Stimulated activated CD8-positive, alpha-beta memory T cell treated with anti-CD3 and anti-CD28 coated beads, Interleukin-7, amount 100 ng/mL, for 1 hour (primary cell): ENCODE measurements at places on chromosomes 11 and 22.
A peak's percentile ranks its signal among the peaks of the same experiment; 100 is the strongest.

GRCh38 chr11:78138291-78138690, 1.1 kb downstream of the ALG8 start:
- no peak for DNase-seq

DNA sequence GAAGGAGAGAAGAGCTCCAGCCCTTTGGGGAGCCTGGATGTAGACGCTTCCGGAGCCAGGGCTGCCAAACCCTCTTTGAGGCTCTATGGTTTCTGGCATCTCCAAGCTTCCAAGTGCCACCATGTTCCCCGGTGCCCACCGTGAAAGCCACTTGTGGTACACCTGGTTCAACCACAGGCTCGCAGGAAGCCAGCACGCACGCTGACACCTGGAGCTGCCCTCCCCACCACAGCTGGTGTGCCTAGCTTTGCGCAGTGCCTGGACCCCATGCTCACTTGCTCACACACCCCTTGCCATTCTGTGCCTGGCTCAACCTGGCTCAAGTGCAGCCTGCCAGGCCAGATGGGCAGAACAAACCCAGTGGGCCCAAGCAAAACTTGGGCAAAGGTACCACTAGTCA, 831.4 kb downstream of the DLG2 start:
- DNase-seq: no peak

- DNase-seq: no peak
Observed at GRCh38 chr11:111627591-111627990, 25.3 kb downstream of the SIK2 start.

- DNase-seq: no peak
Observed at GRCh38 chr11:96185220-96185768, 157.7 kb downstream of the MAML2 start.

- no peak for DNase-seq
Observed at GRCh38 chr11:109077291-109077920, 344.6 kb upstream of the C11orf87 start.

- DNase-seq: peak; percentile 29
Observed at GRCh38 chr22:35660291-35661127, 12.3 kb downstream of the APOL6 start.

DNA sequence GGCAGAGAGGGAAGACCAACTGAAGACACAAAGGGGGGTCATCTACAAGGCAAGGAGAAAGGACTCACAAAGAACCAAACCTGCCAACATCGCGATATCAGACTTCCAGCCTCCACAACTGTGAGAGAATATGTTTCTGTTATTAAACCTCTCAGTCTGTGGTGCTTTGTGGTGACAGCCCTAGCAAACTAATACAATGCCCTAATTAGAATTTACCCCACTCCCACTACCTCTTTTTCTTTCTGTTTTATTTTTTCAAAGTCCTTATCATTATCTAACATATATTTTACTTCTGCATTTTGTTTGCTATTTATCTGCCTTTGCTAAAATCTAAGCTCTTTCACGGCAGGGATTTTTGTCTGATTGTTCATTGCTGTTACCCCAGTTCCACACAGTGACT, 2.5 kb upstream of the OR52D1 start:
- DNase-seq: no peak

DNA sequence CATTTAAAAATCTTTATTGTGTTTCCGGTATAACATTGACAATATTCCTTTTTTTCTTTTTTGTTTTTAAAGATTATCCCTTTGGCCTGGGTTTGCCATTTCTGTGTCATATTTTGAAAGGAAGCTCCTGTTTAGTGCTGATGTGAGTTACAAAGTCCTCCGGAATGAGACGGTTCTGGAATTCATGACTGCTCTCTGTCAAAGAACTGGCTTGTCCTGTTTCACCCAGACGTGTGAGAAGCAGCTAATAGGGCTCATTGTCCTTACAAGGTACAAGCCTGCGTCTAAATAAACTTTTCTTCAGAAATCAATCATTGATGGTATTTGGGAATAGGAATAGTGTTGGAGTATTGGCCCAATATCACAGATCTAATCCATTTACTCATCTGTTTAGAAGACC, 19.8 kb downstream of the PIWIL4 start:
- no peak for DNase-seq

GRCh38 chr11:16783321-16783801, 44.9 kb downstream of the C11orf58 start:
- no peak for DNase-seq

DNA sequence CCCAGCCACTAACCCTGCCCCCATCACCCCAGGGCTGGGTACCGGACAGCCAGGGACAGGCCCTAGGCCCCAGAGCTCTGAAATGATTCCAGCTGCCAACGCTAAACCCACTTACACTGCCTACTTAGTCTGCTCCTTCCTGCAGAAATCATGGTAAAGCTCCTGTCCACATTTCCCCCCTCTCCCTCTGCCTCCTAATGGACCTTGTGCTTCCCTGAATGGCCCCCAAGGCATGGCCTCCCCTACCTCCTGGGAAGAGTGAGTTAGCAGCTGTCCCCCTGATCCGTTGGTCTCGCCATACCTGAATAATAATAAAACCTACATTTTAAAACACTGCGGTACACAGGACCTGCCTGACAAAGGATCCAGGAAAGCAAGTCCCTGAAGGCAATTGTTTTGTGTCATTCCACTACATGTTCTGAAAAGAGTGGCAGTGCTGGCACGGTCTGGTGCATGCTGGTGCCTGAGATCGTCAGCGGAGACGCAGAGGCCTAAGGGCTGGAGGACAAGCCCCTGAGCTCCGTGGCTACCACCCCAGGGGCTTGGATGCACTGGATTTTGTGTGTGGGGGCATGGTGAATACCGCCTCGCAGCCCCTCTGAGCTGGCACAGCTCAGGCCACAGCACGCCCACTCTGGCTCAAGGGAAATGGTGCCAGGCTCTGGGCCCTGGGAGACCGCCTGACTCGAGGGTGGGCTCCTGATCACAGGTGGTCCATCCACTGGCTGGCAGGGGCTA, 186.3 kb downstream of the CTTN start:
- no peak for DNase-seq

- peak; percentile 86 for DNase-seq
Observed at GRCh38 chr11:17207317-17208256, at the start of gene PIK3C2A. Gene PIK3C2A, minus strand, starts transcription at chr11:17207986. Its CDS starts 38,245 bp downstream, at chr11:17169741.

- no peak for DNase-seq
Observed at GRCh38 chr11:74278721-74279161, 32.7 kb downstream of the P4HA3 start.

DNA sequence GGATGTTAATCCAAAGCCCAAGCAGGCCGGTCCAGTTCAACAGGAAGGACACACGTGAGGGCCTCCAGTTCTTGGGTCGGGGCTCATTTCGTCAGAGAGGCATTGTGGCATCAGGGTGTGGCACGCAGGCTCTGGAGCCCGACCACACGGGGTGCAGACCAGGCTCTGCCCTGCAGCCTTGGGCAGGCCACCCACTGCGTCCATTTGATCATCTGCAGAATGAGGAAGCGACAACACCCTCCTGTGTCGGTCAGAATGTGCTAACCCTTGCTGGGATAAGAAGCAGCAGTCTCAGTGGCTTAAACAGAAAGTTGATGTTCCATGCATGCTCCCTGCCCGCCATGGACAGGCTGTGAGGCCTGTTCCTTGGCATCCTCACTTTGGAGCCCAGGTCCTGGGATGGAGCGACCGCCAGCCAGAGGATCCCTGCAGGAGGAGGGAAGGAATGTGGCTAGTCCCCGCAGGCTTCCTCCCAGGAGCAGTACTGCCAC, 10.8 kb downstream of the RIBC2 start:
- DNase-seq: no peak

- no peak for DNase-seq
Observed at GRCh38 chr11:63682066-63683021, 1.0 kb downstream of the RTN3 start.

GRCh38 chr11:11531131-11531908, 90.5 kb downstream of the GALNT18 start:
- DNase-seq: no peak

DNA sequence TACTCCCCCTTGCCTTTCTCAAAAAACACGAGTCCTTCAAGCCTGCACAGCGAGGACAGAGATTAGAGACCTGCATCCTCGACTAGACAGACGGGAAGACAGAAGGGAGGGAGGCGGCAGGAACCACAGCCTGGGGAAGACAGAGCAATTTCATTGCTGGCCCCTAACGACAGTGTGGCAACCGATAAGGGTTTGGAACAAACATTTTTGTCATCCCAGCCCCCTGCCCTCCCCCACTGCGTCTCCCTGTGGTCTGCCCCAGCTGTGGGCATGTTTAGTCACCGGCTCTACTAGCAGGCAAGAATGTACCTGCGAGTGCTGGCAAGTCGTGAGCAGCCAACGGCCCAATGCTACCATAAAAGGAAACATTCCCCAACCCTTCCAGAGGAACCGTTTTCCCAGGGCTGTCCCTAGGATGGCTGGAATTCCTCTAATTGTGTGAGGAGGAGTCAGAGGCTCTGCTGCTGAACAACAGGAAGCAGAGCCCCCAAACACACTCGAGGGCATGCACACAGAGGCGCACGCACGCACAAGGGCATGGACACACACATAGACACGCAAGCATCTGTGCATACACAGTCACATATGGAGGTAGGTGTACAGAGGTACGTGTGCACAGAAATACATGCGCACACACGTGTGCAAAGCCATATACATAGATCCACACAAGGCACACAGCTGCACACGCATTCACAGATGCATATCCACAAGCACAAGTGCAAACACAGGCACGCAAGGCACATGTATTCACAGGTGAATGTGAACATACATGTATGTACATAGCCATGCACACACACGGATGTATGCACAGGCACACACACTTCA, 58.3 kb downstream of the MYH9 start:
- peak; percentile 74 for DNase-seq

DNA sequence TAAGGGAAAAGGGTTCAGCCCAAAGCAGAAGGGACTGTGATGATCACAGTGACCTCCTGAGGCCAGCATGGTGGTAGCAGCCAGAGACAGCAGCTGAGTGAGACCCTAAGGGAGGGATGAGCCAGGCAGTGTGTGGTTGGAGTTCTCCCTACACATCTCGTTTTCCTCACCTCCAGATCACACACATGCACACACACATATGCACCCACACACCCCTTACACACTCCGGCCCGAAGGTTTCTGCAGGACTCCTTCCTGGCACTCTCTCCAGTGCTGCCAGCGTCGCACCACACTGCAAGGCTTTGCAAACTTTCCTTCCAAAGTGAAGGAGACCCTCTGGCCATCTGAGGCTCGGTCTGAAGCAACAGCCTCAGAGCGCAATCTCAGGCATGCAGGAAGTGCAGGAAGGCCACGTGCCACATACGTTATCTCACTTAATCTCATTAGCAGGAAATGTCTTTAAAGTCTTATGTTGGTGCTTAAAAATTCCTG, 26.9 kb upstream of the TP53I11 start:
- no peak for DNase-seq

DNA sequence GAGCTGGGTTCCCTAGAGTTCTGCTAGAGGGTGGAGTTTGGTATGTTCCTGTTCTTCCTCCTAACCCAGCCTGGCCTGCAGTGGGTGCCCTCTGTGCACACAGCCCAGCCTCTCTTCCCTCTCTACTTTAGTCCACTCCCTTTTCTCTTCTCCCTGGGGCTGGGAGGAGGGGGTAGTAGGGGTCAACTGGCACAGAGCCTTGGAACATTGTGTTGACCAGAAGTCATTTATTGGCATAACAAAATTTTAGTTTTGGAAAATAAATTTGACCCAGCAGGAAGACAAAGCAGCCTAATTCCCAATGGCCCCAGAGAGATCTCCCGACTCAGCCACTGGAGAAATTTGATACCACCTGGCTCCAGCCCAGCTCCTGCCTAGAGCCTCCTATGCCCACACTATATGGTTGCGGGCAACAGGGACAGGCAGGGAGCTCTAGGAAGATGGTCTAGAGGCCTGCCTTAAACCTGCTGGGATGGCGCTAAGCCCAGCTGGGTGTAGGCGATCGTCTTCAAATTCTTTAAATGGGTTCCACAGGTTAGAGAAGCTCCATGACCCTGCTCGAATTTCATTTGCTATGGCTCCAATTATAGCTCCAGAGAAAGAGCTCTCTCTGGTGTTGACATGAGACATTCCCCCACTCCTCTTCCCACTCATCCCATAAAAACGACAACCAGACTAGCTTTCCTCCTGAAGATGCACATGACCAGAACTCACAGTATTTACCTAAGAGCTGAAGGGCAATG, 9.9 kb downstream of the PCSK7 start:
- no peak for DNase-seq

GRCh38 chr11:125084761-125085231, 21.7 kb downstream of the SLC37A2 start:
- no peak for DNase-seq

DNA sequence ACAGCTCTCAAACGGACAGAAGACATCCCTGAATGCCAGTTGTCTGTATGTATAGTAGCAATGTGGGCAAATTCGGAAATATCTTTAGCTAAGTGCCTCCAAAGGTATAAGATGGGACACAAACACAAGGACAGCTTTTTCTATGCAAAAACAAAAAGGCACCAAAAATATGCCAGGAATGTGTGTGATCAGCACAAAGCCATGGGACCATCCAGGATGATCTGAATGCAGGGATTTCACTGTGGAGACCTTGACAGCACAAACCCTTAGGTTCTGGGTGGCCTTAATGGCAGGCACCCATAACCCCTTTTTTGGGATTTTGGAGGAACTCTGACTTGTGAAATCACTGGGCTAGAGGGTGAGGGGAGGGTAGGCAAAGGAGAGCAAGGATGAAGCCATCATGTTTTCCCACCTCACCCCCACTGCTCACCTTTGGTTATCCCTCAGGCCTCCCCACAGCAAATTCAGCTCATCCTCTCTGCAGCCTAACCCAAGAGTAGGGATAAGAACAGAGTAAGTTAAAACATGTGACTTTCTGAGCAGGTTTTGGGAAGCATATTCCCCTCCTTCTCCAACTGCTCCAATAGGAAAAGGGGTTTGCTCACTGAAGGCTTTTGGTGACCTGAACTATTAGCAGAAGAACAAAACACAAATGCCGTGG, 154.6 kb downstream of the SNX19 start:
- no peak for DNase-seq

DNA sequence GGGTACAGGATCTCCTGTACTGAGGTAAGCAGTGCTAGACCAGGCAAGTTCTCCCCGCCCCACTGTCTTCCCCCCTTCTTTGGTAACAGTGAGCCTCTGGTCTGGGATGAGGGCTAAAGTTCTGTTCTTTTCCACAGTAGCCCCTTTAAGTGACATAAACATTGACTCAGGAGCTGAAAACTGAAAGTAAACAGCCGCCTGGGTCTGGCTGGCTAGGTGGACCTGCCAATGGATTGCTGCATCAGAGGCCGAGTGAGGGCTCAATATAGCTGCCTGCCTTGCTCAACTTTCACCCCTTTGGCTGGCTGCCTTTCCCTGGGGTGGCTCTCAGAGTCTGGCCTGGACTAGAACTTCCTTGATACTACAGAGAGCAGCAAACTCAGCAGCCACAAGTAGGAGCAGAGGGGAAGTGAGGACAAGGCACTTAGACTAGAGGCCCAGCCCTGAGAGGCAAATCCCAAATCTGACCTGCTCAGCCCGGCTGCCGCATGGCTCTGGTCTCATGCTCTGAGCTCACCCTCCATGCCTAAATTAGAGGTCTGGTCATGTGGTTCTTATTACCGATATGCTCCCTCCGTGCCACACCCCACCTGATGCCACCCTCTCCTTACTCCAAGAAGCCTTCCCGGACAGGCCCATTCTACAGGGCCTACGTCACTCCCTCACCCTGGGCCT, 9.6 kb upstream of the UCP3 start:
- no peak for DNase-seq
